NCI-H2171 treated with DMSO at 0.1 percent for 48 hours (cell line): ENCODE measurements at places on chromosomes 7 and 10.

GRCh38 chr10:42609872-42610271, 28.5 kb downstream of the ZNF33B start:
- DNase-seq = no peak

DNA sequence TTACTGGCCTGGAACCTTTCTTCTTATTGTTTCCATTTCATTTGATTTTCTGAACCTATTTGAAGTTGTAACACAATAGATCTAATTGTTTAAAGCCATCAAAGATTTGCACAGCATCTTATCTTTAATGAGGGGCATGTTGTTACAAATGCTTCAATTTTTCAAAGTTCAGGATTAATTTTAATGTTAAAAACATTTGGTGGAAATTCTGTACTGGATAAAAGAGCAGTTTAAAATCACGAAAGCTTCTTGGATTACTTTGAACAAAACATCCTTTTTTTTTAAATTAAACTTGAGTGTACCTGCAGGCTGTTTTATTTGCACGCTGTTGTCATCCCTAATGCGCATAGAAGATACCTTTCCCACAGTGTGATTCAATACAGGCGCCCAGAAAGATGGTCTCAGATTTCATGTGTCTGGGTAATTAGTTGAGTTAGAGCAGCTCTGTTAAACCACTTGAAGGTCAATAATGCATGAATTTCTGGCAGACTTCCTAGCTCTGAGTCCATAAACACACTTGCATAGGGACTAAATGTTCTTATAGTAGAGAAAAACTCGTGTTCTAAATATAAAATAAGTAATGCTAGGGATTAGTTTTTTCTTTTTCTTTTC, 29.3 kb upstream of the DDX50 start:
- peak; percentile 95 for DNase-seq

GRCh38 chr10:111110771-111111170, 33.9 kb downstream of the ADRA2A start:
- DNase-seq = no peak

DNA sequence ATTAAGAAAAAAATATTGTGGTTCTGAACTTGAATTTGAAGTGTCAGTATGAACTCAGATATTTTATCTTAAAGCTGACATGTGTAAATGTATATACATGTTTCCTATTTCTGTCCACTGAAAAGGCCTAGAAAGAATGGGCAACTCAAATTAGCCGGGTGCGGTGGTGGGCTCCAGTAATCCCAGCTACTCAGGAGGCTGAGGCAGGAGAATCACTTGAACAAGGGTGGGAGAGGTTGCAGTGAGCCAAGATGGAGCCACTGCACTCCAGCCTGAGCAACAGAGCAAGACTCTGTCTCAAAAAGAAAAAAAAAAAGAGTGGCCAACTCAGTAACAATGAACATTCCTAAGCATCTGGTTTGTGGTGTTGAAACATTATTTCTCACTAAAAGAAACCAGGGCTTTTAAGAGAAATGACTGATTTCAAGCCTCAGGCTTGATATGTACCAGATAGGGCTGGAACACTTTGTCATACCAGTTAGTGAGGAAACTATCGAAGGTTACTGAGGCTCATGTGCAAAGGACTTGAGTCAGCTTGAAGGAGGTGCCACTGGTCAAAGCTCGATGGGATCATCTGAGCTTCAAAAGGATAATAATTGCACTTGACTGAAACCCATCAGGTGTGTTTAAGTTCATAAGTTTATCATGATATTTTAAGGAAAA, 40.5 kb downstream of the AOAH start:
- DNase-seq = no peak

GRCh38 chr10:31769564-31769963, 159.1 kb downstream of the ARHGAP12 start:
- DNase-seq = no peak

- no peak for DNase-seq
Observed at GRCh38 chr7:24729365-24730017, 27.8 kb downstream of the GSDME start.

GRCh38 chr7:139538881-139539635, 15.6 kb downstream of the CLEC2L start:
- DNase-seq = no peak

DNA sequence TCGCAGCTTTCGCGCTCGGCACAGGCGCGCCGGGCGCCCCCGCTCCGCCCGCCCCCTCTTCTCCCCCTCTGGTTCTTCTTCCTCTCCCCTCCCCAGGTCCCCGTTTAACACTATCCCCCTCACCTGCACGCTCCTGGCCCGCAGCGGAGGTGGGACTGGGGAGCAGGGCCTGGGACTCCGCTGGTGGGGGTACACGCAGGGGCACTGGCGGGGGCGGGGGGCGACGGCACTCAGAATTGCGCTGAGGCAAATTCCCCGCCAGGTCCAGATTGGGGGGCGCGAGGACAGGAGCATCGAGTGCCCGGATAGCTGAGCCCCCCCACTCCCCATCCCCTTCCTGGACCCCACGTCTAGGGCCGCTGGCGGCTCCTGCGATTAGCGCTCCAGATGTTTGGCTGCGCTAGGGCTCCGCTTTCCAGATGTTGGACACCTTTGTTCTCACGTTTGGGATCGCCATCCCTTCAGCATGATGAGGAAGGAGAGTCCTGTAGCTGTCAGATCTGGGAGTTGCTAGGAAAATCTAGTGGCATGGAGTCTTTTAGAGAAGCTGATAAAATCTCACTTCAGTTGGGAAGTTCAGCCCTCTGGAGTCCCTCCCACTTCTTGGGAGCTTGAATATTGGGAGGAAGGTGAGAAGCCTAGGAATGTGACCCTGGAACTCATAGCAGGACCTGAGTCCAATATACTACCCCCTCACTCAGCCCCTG, 31.4 kb upstream of the PAX2 start:
- DNase-seq = no peak

DNA sequence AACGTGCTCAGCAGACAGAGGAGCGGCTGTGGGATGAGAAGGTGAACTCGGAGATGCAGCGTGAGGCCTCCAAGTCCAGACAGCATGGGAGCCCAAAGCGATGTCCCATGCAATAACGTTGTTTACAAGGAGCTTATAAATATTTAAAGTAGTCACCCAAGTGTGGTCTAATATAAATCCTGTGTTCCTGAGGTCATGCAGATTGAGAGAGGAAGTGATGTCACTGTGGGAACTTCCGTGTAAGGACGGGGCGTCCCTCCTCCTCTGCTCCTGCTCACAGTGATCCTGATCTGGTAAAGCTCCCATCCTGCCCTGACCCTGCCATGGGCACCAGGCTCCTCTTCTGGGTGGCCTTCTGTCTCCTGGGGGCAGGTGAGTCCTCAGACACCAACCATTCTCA, 94.7 kb upstream of the PRSS58 start:
- DNase-seq = no peak

DNA sequence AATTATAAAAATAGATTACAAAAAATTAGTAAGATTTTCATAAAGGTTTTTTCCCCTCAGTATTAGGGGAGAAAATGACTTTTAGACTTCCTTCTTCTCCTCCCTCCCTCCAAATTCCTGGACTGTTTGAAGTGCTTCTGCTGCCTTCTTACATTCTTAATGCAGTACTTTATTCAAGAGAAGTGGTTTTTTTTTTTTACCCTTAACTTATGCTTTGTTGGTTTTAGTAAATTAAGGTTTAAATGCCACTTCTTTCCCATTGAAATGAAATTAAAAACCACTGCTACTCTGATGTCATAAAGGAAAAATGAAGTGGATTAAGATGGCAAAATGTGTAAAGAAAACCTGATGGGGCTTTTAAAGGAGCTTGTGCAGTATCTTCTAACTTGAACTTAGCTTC, 140.7 kb downstream of the VTI1A start:
- DNase-seq = no peak

- no peak for DNase-seq
Observed at GRCh38 chr7:11332186-11332864, 358.7 kb downstream of the PHF14 start.

DNA sequence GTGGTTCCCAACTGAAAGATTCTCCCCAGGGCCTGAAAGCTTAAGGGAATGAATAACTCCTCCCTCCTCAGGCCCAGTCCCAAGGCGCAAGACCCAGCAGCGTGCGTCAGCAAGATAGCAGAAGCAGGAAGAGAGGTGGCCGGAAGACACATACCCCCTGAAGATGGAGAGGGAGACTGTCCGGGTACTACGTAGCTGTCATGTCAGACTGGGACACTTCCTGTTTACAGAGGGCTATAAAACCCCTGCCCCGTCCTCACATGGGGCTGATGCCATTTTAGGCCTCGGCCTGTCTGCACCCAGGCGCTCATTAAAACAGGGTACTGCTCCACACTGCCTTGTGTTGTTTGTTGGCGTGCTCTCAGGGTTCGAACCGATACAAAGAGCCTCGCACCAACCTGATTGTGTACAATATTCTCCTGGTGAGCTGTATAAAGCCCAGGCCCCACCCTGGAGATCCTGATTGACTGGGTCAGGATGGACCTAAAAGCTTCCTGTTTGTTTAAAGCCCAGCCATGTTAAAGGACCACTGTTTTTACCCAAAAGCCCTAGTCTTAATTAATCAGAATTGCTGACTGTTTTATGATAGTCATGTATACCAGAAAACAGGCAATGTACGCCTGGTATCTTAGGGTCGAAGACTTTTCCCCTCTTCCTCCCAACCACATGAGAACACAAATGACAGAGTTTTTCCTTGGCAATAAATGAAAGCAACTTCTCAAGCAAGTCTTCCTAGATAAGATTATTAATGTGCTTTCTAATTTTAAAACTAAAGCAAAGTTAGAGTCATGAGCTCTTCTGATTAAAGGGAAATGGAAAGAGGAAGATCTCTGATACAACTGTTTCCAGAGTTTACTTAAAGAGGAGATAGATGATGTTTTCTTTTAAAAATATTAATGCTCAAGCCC, 251.5 kb downstream of the DOCK4 start:
- DNase-seq = no peak

GRCh38 chr7:716222-716621, 10.3 kb upstream of the DNAAF5 start:
- no peak for DNase-seq

- no peak for DNase-seq
Observed at GRCh38 chr7:39749177-39749576, 125.8 kb downstream of the RALA start.

DNA sequence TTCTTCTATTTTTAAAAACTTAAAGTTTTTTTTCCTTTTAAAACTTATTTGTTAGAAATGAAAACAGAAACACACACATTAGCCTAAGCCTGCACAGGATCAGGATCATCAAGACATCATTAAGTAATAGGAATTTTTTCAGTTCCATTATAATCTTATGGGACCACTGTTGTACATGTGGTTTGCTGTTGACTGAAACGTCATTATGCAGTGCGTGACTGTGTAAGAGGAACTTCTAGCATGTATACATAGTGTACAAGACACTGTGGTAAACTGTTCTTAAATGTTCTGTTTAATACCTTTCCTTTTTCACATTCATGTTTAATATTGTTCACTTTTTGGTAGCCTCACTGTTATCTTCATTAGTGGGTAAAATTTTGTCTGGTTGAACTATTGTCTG, 12.1 kb downstream of the ENTPD7 start:
- DNase-seq = no peak

DNA sequence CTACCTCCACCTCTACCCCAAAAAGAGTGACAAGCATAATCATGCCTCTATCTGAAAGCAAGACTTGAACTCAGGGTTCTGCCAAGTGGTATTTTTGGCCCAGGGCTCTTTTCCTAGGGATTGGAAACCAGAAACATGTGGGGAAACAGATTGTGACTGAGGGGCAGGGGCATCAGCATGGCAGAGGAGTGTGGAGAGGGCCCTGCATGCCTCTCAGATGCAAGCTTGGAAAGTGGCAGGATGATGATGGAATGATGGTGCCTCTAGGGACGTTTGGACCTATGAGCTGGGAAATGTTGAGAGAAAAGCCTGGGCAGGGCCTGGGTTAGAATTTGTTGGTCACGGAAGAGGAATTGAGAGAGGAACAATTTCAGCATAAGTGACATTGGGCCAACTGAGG, 78.4 kb upstream of the LEP start:
- DNase-seq = no peak

DNA sequence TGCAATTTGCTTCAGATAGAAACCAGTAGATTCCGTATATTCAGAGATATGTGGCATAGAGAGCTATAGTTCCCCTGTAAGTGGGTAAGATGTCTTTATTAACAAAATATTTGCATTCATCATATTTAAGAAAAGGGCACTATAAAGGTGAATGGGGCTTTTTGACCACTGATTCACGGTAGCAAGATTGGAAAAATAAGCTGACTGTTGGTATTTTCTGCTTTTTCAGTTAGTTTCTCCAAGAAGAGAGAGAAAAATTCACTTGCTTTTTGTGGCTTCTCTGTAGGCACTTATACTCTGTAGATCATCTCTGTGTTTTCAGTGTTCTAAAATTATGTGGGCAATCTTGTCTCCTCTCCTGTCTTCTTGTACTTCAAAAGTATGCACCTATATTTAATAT, 245.1 kb downstream of the TWIST1 start:
- no peak for DNase-seq

- DNase-seq = no peak
Observed at GRCh38 chr7:140041659-140042385, 20.9 kb downstream of the PARP12 start.

DNA sequence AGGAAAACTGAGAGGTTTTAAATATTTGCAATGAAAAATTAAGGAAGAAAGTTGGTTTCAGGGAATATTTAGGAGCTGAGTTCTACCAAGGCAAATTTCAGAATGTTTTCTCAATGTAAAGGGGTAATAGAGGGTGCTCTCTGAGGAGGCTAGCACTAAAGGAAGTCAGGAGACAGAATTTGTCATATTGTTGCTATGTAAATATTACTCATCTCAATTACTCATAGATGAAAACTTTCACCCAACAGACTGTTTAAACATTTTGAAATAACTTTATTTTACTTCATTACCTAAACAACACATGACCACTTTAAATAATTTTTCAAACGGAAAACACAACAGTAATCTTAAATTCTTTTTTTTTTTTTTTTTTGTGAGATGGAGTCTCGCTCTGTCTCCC, 274.8 kb upstream of the NRG3 start:
- no peak for DNase-seq

DNA sequence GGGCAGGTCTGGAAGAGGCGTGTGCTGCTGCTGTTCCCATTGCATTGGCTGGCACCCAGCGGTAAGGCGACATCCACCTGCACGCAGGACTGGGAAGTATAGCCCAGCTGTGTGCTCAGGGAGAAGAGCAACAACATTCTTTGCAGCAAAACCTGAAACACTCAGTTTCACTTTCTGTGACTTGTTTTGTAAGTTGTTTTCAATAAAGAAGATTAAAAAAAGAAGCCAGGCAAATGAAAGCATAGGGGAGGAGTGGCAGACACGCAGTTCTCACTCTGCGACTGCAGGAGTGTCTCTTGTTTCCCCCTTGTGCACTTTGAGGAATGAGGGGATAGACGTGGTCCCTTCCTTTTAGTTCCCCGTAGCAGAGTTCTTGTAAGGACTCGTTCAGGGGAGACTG, 5.8 kb downstream of the FBH1 start:
- no peak for DNase-seq

- DNase-seq = peak; percentile 93
Observed at GRCh38 chr10:131663351-131663750, 237.5 kb upstream of the PPP2R2D start.
